Activated CD4-positive, alpha-beta T cell treated with anti-CD3 and anti-CD28 coated beads for 36 hours (primary cell): ENCODE measurements at places on chromosomes 2 and 18.
A peak's percentile ranks its signal among the peaks of the same experiment; 100 is the strongest.

GRCh38 chr2:3730646-3731045 lies 27.3 kb downstream of the DCDC2C start:
- DNase-seq, result no peak

- DNase-seq, result no peak
Measured at GRCh38 chr2:40344364-40344763, 107.5 kb downstream of the SLC8A1 start.

- peak; percentile 73 for DNase-seq
Measured at GRCh38 chr2:233867993-233868532, at the start of gene MSL3B. Gene MSL3B, minus strand, starts transcription at chr2:233868386.

DNA sequence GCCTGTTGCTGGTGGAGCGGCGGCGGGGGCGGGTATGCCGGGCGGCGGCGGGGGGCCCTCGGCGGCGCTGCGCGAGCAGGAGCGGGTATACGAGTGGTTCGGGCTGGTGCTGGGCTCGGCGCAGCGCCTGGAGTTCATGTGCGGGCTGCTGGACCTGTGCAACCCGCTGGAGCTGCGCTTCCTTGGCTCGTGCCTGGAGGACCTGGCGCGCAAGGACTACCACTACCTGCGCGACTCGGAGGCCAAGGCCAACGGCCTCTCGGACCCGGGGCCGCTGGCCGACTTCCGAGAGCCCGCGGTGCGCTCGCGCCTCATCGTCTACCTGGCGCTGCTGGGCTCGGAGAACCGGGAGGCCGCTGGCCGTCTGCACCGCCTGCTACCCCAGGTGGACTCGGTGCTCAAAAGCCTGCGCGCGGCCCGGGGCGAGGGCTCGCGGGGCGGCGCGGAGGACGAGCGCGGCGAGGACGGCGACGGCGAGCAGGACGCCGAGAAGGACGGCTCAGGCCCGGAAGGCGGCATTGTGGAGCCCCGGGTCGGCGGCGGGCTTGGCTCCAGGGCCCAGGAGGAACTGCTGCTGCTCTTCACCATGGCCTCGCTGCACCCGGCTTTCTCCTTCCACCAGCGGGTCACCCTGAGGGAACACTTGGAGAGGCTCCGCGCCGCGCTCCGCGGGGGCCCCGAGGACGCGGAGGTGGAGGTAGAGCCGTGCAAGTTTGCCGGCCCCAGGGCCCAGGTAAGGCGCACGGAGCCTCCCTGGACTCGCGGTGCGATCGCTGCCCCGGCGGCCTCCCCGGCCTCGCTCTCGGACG lies 1.0 kb downstream of the ZCCHC2 start:
- peak; percentile 78 for DNase-seq

GRCh38 chr2:136116813-136117390 lies 1.0 kb downstream of the CXCR4 start:
- peak; percentile 78 for DNase-seq

DNA sequence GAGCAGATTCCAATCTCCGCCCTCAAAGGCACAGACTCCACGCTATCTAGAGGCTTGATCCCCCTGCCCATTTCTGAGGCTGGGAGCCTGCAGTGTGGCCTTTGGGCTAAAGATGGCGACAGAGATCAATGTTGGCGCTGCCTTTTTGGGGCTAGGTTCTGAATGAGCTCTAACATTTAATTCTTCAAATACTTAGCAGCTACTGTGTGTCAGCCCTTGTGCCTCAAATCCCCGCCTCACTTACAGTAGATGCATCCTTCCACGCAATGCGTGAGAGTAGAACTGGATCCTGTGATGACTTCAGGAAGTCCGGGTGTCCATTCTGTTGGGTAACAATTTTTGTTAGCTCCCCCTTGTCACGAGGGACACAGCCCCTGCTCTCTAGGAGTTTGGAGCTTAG lies 12.4 kb downstream of the IL1F10 start:
- DNase-seq, result peak; percentile 73

- no peak for DNase-seq
Measured at GRCh38 chr2:208542465-208543041, 136.0 kb downstream of the PTH2R start.

GRCh38 chr2:42809131-42809818 lies 16.9 kb upstream of the HAAO start:
- no peak for DNase-seq

GRCh38 chr2:216294305-216294704 lies 78.0 kb downstream of the MARCHF4 start:
- no peak for DNase-seq

- DNase-seq, result no peak
Measured at GRCh38 chr18:52069201-52069600, 270.8 kb upstream of the DCC start.

DNA sequence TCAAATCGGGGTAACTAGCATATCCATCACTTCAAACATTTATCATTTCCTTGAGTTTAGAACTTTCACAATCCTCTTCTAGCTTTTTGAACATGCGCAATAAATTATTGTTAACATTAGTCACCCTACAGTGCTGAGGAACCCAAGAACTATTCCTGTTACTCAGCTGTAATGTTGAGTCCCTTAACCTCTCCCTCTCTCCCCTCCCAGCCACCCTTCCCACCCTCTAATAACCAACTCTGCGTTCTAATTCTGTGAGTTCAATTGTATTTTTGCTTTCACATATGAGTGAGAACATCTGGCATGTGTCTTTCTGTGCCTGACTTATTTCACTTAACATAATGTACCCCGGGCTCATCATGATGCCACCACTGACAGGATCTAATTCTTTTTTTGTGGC lies 78.6 kb upstream of the RANBP2 start:
- no peak for DNase-seq

DNA sequence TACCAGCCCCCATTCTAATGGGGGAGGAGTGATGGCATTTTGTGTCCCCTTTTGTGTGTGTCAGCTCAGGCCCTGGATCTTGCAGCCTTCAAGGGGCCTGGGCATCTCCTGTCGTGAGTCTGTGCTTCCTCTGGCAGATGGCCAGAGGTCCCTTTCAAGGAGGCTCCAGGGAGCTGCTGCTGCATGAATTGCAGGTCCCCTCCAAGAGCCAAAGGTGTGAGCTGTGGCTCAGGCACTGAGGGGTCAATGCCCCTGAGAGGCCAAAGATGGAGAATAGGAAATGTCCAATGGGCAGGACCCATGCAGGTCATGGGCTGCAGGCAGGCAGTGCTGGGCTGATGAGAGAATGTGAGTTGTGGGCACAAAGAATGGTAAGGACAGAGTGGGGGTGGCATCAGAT lies 10.4 kb downstream of the MAB21L4 start:
- no peak for DNase-seq

- DNase-seq, result no peak
Measured at GRCh38 chr2:198852248-198852647, 605.5 kb downstream of the SATB2 start.

DNA sequence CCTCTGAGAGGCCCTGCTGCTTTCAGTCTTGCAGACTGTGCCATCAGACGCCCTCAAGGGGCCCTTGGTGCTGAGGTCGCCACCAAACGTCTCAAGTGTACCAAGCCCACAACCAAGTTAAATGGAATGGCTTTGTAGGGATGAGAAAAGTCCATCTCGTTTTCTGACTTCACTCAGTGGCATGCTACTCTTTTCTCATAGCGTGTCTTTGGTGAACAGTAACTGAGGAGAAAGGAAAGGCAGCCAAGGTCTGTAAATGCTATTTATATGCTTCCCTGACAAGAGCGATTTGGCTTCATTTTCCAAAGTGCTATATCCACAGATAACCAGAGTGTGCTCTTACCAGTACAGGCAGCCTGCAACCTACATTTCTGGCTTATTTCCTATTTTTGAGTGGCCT lies 123.0 kb downstream of the MTX2 start:
- DNase-seq, result no peak

GRCh38 chr2:12050396-12050795 lies 304.0 kb downstream of the LPIN1 start:
- no peak for DNase-seq

DNA sequence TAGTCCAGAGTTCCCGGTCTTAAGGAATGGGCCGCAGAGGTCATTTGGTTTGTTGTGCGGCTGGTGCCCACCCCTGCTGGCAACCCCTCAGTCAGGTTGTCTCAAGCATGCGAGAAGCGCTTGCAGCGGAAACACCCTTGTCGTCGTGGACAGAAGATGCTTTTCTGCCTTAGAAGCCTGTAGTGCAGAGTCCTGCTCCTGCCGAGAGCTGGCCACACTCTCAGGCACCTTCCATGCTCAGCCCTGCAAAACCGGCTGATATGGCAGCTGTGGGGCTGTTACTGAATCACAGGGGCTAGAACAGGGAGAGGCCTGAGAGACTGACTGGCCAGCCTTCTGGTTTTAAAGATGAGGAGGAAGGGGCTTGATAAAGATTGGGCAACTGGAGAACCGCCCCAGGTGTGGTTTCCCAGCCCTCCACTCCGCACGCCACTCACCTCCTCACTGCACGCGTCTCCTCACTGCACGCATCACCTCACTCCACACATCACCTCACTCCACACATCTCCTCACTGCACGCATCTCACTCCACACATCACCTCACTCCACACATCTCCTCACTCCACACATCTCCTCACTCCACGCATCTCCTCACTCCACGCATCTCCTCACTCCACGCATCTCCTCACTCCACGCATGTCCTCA lies 103.6 kb downstream of the USP40 start:
- DNase-seq, result no peak

- DNase-seq, result no peak
Measured at GRCh38 chr2:20049637-20050036, 1.8 kb downstream of the LAPTM4A start.

GRCh38 chr18:497688-498087 lies 2.8 kb downstream of the COLEC12 start:
- no peak for DNase-seq

GRCh38 chr2:236579048-236579745 lies 9.6 kb downstream of the ACKR3 start:
- DNase-seq, result no peak

DNA sequence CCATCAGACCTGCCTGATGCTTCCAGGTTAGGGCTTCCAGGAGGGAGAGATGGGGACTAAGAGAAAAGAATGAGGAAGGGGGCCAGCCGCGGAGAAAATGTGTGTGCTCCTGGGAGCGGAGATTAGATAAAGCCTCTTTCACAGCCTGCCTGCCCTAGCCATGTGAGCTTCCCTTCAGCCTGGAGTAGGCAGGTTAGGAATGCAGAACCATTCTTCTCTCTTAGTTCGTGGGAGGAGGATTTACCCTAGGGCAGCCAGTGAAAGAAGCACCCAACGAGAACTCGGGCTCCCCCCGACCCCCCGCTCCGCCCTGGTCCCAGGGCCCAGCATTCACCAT lies 36.1 kb downstream of the POMC start:
- DNase-seq, result no peak

- DNase-seq, result no peak
Measured at GRCh38 chr2:83282043-83282795, 1176.9 kb downstream of the SUCLG1 start.

DNA sequence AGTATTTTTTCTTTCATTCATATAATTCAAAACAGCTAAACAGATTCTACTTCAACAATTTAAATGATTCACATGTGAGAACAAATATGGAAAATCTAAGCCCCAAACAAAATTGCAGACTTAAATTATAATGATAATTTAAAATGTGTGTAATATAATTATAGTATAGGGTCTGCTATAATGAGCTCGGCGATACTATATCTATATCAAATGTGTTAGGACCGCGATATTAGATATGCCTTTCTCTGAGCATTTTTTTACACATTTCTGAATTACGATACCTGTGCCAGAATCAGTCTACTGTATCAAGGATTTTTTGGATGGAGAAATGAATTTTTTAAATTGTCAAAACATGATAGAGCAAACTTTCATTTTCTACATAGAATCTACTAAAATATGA lies 808.8 kb upstream of the POU3F3 start:
- DNase-seq, result no peak

DNA sequence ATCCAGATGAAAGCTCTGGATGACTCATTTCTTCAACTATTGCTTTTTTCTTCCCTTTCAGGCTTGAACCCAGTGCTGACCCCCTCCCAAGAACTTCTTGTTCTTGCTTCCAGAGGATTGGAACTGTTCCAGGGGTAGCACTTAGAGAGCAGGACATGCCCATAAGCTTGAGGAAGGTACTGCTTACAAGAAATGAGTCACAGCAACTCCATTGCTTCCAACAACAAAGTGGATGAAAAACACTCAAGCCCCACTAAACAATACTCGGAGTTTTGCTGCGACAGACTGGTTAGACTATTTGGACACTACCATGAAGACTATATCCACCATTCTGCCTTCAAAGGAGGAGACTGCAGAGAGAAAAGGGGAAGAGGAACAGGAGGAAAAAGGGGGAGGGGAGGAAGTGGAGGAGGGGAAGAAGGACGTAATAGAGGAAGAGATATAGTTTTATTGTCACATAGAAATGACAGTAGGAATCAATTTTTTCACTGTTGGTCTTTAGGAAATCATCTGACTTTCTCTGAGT lies 1.6 kb upstream of the EPC2 start:
- DNase-seq, result no peak

DNA sequence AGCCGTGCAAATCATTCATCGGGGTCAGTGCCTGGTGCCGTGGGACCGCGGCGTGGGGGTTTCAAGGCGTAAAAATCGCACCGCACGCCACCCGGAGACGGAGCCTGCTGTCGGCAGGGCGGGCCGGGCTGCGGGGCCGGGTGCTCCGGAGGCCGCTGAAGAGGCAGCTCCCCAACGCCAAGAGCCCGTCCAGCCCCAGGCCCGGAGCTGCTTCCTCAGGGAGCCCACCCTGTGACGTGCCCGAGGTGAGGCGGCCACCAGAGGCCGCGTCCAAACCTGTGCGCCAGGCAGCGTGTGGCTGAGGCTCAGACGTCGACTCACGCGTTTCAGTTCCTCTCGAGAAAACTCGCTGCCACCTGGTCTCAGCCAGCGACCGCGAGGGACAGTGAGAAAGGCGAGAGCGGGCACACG lies 98.1 kb downstream of the NFATC1 start:
- no peak for DNase-seq

DNA sequence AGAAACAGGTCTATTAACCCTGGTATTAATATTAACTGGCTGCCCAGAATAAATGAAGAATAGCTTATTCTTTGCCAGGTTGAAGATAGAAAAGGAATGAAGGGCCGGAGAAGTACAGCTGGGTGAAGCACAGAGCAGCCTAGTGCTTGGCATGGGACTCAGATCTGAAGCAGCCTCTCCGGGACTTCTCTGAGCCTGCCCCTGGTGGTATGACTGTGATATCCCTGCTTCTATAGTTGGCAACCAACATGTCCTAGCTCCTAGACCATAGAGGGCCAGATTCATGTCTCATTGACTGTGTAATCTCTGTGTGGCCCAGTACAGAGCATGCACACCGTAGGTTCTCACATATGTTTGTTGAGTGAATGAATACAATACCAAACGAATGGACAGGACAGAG lies 107.8 kb downstream of the MSH2 start:
- DNase-seq, result no peak

DNA sequence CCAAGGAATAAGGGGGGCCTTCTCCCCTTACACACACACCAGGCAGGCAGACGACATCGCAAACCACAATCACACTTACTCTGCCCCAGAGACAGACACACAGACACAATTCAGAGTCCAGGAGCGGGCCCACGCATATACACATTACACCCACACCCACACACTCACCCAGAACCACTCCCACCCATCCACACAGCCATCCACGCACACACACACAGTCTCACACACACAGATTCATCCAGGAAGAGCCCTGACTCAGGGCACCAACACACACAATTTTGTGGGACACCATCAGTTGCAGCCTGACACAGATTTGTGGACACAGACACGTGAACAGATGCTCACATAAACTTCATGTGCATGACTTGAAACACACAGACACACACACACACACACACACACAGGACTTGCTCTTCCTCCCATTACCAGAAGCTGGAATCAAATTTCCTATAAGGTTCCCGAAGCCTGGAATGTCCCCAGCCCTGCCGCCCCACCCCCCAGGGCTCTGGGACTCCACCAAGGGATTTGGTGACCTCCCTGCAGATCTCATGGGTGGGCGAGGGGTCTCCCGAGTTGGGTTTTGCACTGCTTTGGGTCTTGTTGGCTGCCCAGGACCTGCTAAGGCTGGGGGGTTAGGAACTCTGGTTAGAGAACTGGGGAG lies 23.5 kb downstream of the TNS1 start:
- DNase-seq, result no peak
